IMR-90 (cell line): ENCODE measurements at places on chromosomes 1 and 21. TPM values are rescaled to one million over a fixed set of nuclear protein-coding genes. Genes with fewer than 3 reads are reported as not detected.

GRCh38 chr1:73205294-73205973 lies 923.1 kb upstream of the NEGR1 start:
- no peak for DNase-seq

DNA sequence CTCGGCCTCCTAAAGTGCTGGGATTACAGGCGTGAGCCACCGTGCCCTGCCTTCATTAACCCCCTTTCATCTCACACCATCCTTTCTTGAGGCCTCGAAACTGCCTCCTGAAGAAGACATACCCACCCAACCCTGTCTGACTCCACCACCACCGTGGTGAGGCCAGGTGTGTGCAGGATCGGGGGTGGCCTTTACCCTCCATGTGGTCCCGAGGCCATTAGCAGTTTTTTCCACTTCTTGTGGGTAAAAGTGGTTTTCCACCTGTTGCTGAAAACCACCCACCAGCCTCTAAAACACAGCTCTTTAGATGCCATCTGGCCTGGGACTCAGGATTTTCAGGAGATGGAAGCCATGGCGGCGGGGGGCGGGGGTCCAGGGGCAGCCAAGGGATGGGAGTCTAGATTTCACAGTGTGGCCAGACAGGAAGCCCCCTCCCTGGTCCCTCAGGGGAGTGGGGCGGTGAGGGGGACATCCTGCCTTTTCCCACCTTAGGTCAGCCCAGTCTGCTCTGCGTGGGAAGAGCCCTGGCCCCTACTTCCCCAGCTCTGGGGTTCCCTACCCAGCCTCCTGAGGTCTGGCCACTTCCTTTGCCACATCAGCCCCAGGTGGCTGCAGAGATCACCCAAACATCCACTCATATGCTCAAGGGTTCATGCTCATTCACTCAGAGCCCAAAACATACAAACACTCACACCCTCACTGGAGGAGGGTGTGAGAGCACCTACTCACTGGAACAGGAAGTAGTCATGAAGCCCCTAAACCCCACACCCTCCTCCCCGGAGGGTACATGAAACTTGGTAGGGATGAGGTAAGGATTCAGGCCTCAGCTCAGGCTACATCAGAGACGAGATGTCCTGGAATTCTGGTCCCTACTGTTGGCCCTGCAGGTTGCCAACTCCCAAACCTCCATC lies 2.3 kb downstream of the FGR start:
- no peak for DNase-seq

DNA sequence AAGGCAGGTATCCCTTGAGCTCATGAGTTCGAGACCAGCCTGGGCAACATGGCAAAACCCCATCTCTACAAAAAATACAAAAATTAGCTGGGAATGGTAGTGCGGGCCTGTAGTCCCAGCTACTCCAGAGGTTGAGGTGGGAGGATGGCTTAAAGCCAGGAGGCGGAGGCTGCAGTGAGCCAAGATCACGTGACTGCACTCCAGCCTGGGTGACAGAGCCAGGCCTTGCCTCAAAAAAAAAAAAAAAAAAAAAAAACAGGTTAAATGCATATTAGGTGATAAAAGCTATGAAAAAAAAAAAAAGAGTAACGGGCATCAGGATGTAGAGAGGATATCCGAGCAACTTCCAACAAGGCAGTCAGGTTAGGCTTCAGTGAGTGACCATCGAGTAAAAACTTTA lies 2.8 kb upstream of the SRRM1 start:
- DNase-seq = no peak

- DNase-seq = no peak
Observed at GRCh38 chr21:25960402-25960801, 210.2 kb downstream of the APP start.

- no peak for DNase-seq
Observed at GRCh38 chr1:43197343-43198127, 25.4 kb downstream of the CFAP57 start.

GRCh38 chr1:148264374-148265276 lies 112.5 kb upstream of the NBPF11 start:
- peak; percentile 71 for DNase-seq

DNA sequence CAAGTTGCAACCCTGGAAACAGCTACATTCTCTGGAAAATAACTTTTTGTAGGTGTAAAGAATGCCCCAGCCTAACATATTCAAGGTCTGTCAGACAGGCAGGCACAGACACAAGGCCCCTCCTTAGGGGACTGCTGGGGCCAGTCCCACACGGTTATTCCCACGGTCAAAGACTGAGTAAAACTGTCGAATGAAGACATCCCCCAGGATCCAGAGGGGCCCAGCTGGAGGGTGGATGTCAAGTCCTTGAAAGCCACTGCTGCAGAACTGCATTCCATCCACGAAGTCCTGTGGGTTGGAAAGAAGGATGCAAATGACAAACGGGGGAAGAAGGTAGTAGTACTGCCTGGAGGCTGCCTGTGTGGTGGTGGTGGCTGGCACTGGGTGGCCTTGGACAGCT lies 6.9 kb upstream of the RAB7B start:
- DNase-seq = no peak

DNA sequence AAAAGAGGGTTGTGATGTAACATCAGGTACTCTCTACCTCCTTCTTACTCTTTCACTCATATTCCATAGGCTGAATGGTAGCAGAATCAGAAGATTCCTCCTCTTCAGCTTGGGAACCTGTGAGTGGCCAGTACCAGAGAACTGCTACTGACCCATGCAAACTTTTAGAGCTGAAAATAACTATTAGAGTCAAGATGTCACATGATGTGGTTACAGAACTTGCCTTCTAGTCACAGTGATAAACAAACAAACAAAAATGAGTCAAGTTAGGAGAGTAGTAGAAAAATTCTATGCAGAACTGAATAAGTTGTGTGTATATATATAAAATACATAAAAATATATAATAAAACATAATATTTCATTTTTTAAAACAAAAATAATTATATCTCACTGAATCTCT lies 47.6 kb upstream of the RGS1 start:
- no peak for DNase-seq

DNA sequence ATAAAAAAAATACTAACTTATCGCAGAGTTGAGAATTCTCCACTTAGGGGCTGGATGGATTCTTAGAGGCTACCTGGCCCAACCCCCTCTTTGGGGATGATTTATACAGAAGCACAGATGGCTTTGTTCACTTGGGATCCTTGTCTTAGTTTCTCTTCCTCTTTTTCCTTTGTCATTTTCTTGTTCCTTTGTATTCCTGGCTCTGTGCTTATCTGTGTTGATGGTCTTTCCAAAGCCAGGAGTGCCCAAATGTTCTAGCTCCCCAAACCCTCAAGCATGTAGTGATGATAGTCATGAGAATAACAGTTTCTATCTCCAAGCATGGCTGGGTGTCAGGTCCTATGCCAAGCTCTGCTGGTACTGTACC lies 27.4 kb downstream of the EPHB2 start:
- DNase-seq = no peak

- no peak for DNase-seq
Observed at GRCh38 chr1:151809985-151810556, 4.9 kb upstream of the LINGO4 start.

DNA sequence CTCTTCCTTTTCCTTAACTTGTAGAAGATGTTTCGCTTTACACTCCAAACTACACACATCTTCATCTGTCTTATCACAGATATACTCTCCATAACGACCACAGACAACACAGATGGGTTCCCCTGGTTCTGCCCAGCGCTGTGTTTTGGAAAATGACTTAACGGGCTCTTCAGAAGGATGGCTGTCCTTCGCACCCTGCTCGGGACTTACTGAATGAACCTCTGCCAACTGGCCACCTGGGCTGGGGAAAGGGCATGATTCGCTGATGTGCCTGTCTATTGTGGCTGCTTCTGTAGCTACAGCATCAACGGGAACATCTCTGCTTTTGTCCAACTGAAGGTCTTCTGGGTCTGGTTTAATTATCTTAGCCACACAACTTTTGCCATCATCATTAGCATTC lies 3.4 kb downstream of the DDX59 start:
- no peak for DNase-seq

- DNase-seq = peak; percentile 54
Observed at GRCh38 chr1:97904534-97904933, 16.3 kb downstream of the DPYD start.

GRCh38 chr1:43968348-43968948 lies 1.4 kb upstream of the DPH2 start:
- DNase-seq = no peak

DNA sequence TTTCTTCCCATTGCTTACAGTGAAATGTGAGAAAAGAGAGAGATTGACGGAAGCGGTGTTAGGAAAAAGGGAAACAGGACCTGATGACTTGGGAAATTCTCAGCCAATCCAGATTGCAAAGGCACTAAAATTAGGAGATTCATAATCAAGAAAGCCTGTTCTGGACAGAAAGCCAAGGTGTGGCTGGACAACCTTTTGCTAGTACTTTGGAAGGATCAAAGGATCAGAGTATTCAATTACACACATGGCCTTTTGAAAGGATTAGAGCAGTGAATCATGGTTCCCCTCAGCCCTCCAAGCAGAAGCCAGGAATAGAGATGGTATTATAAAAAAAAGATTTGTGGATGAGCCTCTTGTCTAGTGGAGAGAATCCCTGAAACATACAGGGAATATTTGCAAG lies 669.8 kb upstream of the ADAMTS5 start:
- DNase-seq = no peak

- no peak for DNase-seq
Observed at GRCh38 chr1:198295225-198295624, 138.4 kb downstream of the NEK7 start.

- DNase-seq = no peak
Observed at GRCh38 chr1:64759968-64760367, 15.1 kb downstream of the RAVER2 start.

DNA sequence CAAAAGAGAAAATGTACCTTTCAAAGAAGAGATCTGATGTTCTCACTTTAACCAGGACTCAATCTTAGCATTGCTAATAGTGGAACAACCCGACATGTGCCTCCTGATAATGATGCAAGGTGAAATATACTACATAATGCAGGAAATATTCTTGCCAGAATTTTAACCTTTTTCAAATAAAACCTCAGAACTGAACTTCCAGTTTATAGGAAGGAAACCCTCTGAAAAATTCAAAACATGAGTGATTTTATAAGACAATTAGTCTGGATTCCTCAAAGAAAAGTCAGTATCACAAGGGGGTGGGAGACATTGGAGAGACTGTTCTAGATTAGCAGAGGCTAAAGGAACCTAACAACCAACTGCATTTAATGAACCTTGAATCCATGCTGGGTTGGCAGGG lies 18.1 kb downstream of the AHCYL1 start:
- DNase-seq = no peak

- DNase-seq = peak; percentile 40
Observed at GRCh38 chr1:184563308-184563707, 176.5 kb downstream of the C1orf21 start.

- no peak for DNase-seq
Observed at GRCh38 chr1:58201492-58202106, 344.9 kb downstream of the OMA1 start.

GRCh38 chr1:45895406-45895805 lies 92.0 kb downstream of the MAST2 start:
- no peak for DNase-seq

The SLAMF1 gene
- total RNA-seq = not detected in 2 replicates

The BEST4 gene
- total RNA-seq = not detected in 2 replicates

The PIK3R3 gene
- 9.9 and 14.7 TPM in 2 replicates for total RNA-seq

The CSDE1 gene
- 879 and 2,287 TPM in 2 replicates for total RNA-seq

The LIPI gene
- total RNA-seq = not detected in 2 replicates

The HSPB7 gene
- total RNA-seq = 0.54 and 0.56 TPM in 2 replicates

The COQ8A gene
- 3.3 and 3.8 TPM in 2 replicates for total RNA-seq

The GJB3 gene
- total RNA-seq = not detected in 2 replicates

The FAM151A gene
- total RNA-seq = not detected in 2 replicates

The AKR7A3 gene
- total RNA-seq = under 0.01 and 0.18 TPM in 2 replicates

The PSEN2 gene
- 20.0 and 24.4 TPM in 2 replicates for total RNA-seq

The SYNC gene
- total RNA-seq = 103 and 139 TPM in 2 replicates

The ATF6 gene
- 17.6 and 17.8 TPM in 2 replicates for total RNA-seq

The PCAT6 gene
- 0.56 TPM in 1 of 2 replicates, not detected in the other for total RNA-seq
